Hair follicle dermal papilla cell (primary cell): ENCODE measurements at places on chromosomes 12 and 14. TPM values are rescaled to one million over a fixed set of nuclear protein-coding genes. Genes with fewer than 3 reads are reported as not detected.

SYT1 gene
- total RNA-seq, result 0.85 and 2.1 TPM in 2 replicates

PLEK2 gene
- 1.9 and 2.6 TPM in 2 replicates for total RNA-seq

SLC6A13 gene
- total RNA-seq, result 0.36 TPM in 1 of 2 replicates, not detected in the other

OR10A7 gene
- total RNA-seq, result not detected in 2 replicates

TPPP2 gene
- total RNA-seq, result not detected in 2 replicates

RIMKLB gene
- 34.5 and 35.9 TPM in 2 replicates for total RNA-seq

RAPGEF3 gene
- 7.1 and 17.5 TPM in 2 replicates for total RNA-seq

SNRPF gene
- total RNA-seq, result 3.4 and 4.0 TPM in 2 replicates
